ENCODE measurements at places on chromosomes 16 and 17. TPM values are rescaled to one million over a fixed set of nuclear protein-coding genes. Genes with fewer than 3 reads are reported as not detected.

The SNX11 gene
- 13.4 TPM for total RNA-seq

The ACAP1 gene
- total RNA-seq = 1.8 TPM

The CTRL gene
- 0.88 TPM for total RNA-seq

The RIPOR1 gene
- 60.2 TPM for total RNA-seq

The GPR179 gene
- total RNA-seq = not detected

The SLC12A3 gene
- not detected for total RNA-seq

The GINS3 gene
- total RNA-seq = 4.6 TPM
